ENCODE measurements at places on chromosomes 7 and 10. TPM values are rescaled to one million over a fixed set of nuclear protein-coding genes. Genes with fewer than 3 reads are reported as not detected.

DNA sequence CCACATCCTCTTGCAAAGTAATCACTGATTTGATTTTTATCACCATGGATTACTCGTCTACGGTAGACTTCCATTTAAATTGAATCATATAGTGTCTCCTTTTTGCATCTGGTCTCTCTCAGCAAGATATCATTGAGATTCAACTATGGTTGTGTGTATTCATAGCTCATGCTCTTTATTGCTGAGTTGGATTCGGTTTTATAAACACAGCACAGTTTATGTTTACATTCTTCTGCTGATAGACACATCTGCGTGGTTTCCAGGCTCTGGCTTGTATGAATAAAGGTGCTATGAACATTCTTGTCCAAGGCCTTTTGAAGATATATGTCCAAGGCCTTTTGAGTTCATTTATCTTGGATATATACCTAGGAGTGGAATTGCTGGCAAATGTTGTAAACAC is 356.5 kb upstream of the CELF2 start:
- DNase-seq, result no peak

PILRA gene
- total RNA-seq, result 4.1 TPM

CISD1 gene
- 23.9 TPM for total RNA-seq

DNA sequence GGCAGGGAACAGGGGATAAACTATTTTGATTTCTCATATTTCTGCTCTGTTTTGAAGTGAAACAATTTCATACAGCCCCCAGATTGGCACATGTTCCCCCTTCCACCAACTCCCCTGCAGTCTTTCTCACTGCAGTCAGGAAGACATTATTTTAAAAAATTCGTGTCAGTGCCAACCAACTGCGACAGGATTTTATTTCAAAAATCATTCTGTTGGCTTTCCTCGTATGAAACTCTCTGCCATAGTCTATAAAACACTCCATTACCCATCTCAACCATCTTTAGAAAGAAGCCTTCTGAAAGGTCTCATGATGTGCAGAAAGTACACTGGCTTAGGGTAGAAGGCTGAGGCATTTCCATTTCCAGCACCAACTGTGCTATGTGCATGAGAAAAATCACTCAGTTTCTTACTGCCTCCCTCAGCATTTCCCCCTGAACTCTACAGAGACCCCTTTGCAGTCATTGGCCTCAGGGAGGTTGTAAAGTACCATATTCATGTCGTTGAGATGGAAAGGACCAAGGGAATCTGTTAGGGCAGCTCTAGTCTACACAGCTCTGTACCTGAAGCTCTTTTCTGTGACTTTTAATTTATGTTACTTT is 46.9 kb downstream of the STEAP1B start:
- DNase-seq, result no peak

ARHGEF35 gene
- 2.5 TPM for total RNA-seq

DNA sequence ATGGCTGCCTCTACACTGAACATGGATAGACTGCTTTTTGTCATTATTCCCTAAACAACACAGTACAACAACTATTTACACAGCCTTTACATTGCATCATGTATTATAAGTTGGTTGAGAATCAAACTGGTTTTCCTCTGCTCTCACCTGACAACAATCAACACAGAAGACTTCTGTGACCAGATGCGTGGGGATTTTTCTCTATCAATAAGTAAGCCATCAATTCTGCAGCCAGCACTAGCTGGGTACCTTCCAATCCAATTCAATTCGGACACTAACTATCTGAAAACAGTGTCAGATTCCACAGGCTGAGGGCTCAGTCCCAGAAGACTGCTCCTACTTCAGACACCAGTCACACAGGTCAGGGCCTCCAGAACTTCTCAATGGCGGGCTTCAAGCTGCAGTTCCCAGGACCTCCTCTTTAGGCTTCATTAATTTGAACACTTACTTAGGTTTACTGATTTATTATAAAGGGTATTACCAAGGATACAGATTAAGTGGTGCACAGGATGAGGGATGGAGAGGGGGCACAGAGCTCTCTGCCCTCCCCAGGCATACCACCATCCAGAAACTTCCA is 36.4 kb upstream of the ASL start:
- DNase-seq, result no peak

- no peak for DNase-seq
These were observed 3.2 kb downstream of the PTPRN2 start for GRCh38 chr7:158584407-158584806.

GRCh38 chr7:124912972-124913371 is 16.7 kb downstream of the POT1 start:
- DNase-seq, result no peak

- no peak for DNase-seq
These were observed 96.0 kb upstream of the TMEM168 start for GRCh38 chr7:112886208-112886607.

SPDYE1 gene
- total RNA-seq, result 0.11 TPM

DNA sequence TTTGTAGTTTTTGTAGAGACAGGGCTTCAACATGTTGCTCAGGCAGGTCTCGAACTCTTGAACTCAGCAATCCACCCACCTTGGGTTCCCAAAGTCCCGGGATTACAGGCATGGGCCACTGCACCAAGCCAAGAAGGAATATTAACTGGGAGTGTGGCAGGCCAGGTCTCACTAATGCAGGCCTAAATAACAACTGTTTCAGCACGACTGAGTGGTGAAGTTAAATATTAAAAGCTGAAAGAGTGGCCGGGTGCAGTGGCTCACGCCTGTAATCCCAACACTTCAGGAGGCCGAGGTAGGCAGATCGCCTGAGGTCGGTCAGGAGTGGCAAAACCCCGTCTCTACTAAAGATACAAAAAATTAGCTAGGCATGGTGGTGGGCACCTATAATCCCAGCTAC is 21.1 kb downstream of the CHUK start:
- DNase-seq, result no peak

PI4K2A gene
- 9.3 TPM for total RNA-seq

NFE2L3 gene
- 10.3 TPM for total RNA-seq

GRCh38 chr7:12431886-12432556 is 28.4 kb upstream of the VWDE start:
- no peak for DNase-seq

- no peak for DNase-seq
These were observed 18.9 kb downstream of the APBB1IP start for GRCh38 chr10:26457088-26457487.

GRCh38 chr10:104809288-104810090 is 168.4 kb downstream of the SORCS3 start:
- no peak for DNase-seq

All from activated naive CD8-positive, alpha-beta T cell treated with anti-CD3 and anti-CD28 coated beads, Interleukin-2, amount 10 ng/mL, durations not matched to agents 7 days and 5 days (primary cell).